CD4-positive, alpha-beta T cell (primary cell): ENCODE measurements at places on chromosomes 13 and 19. TPM values are rescaled to one million over a fixed set of nuclear protein-coding genes. Genes with fewer than 3 reads are reported as not detected.

DNA sequence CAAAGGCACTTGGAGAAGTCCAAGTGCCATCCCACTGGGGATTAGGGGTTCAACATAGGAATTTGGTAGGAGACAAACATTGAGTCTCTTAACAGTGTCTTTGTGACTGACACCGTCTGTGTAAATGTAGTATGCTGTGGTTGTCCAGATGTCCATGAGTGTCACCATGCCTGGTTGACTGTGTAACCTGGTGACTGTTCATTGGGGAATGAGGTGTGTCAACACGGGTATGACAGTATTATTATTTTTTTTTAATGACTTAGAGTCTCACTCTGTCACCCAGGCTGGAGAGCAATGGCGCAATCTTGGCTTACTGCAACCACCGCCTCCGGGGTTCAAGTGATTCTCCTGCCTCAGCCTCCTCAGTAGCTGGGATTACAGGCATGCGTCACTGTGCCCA is 16.2 kb downstream of the PKN1 start:
- H3K4me1 ChIP-seq = peaks cover 19% of the 10 kb centered on the region
- no peak for DNase-seq
- no peak overlapping the region for H3K4me3 ChIP-seq
- peaks cover 82% of the 10 kb centered on the region for H3K36me3 ChIP-seq

DNA sequence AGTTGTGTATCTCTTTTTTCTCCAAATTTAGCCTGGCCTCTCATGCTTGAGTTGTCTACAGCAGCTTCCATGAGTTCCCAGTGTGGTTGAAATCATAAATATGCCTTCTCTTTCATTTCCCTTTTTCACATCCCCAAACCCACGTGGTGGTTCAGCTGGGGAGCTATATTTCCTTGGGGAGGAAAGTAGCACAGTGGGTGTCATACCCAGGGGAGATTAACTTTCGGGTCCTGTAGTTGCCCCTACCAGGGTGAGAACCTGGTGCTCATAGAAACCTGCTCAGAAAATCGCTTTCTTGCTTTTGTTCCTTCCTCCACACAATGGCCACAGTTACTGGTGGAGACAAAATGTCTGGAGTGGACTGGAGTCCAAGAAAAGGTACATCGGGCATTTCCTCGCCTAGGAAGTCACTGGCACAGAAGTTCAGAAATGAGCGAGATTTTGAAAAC is 7.0 kb upstream of the LILRA4 start:
- no peak overlapping the region for H3K4me3 ChIP-seq
- no peaks in the 10 kb centered on the region for H3K36me3 ChIP-seq
- peak; percentile 30 for DNase-seq
- no peaks in the 10 kb centered on the region for H3K4me1 ChIP-seq
- H3K27me3 ChIP-seq = peaks cover 3% of the 10 kb centered on the region

GRCh38 chr13:32849369-32849768 is 166.9 kb upstream of the KL start:
- DNase-seq = no peak
- no peaks in the 10 kb centered on the region for H3K36me3 ChIP-seq
- no peaks in the 10 kb centered on the region for H3K27me3 ChIP-seq
- H3K4me1 ChIP-seq = no peaks in the 10 kb centered on the region
- H3K27ac ChIP-seq = no peak overlapping the region

- peaks cover 2% of the 10 kb centered on the region for H3K27me3 ChIP-seq
- no peak overlapping the region for H3K27ac ChIP-seq
- no peaks in the 10 kb centered on the region for H3K4me1 ChIP-seq
- no peak overlapping the region for H3K4me3 ChIP-seq
Observed at GRCh38 chr19:27974082-27974513, 1238.9 kb downstream of the UQCRFS1 start.

GRCh38 chr19:33754361-33754760 is 42.3 kb upstream of the KCTD15 start:
- H3K27ac ChIP-seq = no peak overlapping the region
- H3K4me3 ChIP-seq = no peak overlapping the region
- H3K27me3 ChIP-seq = peaks cover 5% of the 10 kb centered on the region
- no peaks in the 10 kb centered on the region for H3K36me3 ChIP-seq
- no peak for DNase-seq

DNA sequence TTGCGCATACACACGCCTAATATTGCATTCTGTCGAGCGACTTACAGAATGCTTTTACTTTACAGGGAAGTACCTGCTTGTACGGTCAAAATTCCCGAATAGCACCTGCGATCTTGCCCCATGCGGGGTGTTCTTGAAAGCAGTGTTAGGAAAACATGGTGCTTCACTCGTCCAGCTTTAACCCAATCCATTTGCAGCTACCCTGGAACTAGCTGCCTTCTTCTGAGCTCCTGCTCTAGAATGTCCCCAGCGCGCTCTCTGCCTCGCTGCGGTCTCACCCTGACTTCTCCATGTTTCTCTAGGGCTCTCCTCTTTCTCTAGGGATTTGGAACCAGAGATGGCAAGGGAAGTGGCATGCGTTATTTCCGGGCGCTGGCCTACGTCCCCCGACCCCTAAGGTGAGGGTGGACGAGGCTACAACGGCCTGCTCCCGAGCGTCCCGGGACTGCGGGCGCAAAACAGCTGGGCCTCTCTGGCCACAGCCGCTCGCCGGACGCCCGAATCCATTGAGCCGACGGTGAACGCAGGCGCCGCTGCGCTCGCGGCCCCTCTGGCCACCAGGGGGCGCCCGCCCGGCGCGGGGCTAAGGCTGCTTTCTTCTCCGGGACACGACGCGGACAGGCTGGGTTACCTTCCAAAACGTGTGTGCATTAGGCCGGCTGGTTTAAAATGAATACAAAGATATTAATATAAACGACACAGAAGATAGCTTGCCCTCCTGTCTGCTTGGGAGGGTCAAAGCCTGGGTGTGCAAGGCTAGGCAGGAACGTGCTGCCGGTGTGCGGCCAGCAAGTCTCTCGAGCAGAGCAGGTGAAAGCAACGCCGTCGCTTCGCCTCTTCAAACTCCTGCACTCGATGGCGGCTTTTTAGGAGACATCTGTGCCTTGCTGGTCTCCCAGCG is 1.8 kb upstream of the SPRY2 start:
- peak overlapping the region; percentile 49 for H3K4me3 ChIP-seq
- H3K27ac ChIP-seq = no peak overlapping the region
- H3K36me3 ChIP-seq = no peaks in the 10 kb centered on the region
- H3K27me3 ChIP-seq = peaks cover 52% of the 10 kb centered on the region
- H3K4me1 ChIP-seq = peaks cover 40% of the 10 kb centered on the region

DNA sequence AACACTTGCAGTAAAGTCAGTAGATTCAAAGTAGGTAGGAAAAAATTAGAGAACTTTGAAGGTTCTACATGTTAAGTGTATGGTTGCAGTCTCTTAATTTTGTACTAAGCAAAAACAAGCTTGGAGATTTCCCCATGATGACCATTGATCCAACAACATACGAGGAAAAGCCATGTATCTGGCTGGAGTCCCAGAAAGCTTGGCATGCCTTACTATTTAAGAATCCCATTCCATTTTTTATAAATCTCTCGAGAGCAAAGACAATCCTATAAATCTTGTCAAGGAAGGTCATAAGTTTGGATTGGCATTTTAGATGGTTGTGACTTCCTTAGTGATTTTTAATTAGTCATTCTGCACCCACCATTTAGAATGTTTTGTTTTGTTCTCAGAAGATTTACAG is 495.9 kb downstream of the GPC5 start:
- no peaks in the 10 kb centered on the region for H3K27me3 ChIP-seq
- H3K4me3 ChIP-seq = no peak overlapping the region
- no peak overlapping the region for H3K27ac ChIP-seq
- no peaks in the 10 kb centered on the region for H3K4me1 ChIP-seq
- DNase-seq = no peak

DNA sequence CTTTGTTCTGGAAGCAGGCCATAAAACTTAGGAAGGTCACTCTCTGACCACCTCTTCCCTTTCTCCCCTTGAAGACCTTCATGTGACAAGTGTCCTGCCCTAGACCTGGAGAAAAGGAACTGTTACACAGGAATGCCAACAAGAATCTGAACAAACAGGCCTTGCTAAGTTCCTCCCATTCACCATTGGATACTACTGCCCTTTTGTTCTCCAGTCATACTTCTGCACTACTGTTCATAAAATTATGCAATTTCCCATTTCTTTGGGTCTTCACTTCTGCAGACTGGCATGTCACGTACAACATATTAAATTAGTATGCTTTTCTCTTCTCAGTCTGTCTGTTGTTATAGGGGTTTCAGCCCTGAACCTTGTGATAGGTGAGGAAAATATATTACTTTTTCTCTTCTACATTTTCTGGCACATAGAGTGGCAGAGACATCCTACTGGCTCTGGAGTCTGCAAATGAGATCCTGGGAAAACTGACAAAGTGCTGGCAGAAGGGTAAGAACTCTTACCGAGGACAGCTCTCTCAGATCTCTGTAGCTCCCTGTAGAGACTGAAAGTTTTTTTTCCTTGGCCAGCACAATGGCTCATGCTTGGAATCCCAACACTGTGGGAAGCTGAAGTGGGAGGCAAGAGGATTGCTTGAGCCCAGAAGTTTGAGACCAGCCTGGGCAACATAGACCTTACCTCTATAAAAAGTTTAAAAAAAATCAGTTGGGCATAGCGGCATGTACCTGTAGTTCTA is 87.6 kb upstream of the SPRY2 start:
- H3K4me3 ChIP-seq = no peak overlapping the region
- no peaks in the 10 kb centered on the region for H3K36me3 ChIP-seq
- H3K27ac ChIP-seq = no peak overlapping the region
- no peaks in the 10 kb centered on the region for H3K4me1 ChIP-seq
- no peaks in the 10 kb centered on the region for H3K27me3 ChIP-seq
- DNase-seq = no peak

DNA sequence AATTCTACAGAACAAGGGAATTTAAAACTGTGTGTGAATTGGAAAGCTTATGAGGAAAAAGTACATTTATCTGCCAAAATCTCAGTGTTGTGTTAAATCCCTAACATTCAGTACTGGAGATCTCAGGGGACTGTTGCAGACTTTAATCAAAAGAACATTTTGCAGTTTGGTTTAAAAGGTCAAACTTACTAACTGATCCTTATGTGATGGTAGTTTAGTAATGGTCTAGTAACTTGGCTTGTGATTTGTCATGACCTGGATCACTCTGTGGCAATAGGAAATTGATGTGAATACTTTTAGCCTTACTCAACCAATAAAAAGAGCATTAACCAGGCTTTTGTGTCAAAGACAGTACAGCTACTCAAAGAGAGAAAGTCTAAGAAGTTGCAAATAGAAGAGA is 862.1 kb upstream of the MIR17HG start:
- no peaks in the 10 kb centered on the region for H3K36me3 ChIP-seq
- H3K27me3 ChIP-seq = no peaks in the 10 kb centered on the region
- DNase-seq = no peak
- H3K4me3 ChIP-seq = no peak overlapping the region
- H3K27ac ChIP-seq = no peak overlapping the region
- H3K4me1 ChIP-seq = no peaks in the 10 kb centered on the region

GRCh38 chr19:35006342-35006998 is 6.3 kb downstream of the GRAMD1A start:
- no peaks in the 10 kb centered on the region for H3K27me3 ChIP-seq
- no peak overlapping the region for H3K27ac ChIP-seq
- H3K4me1 ChIP-seq = peaks cover 74% of the 10 kb centered on the region
- peaks cover 65% of the 10 kb centered on the region for H3K36me3 ChIP-seq
- H3K4me3 ChIP-seq = no peak overlapping the region

- peaks cover 80% of the 10 kb centered on the region for H3K4me1 ChIP-seq
- H3K27ac ChIP-seq = peak overlapping the region; percentile 98
- peak overlapping the region; percentile 86 for H3K4me3 ChIP-seq
- H3K27me3 ChIP-seq = no peaks in the 10 kb centered on the region
Observed at GRCh38 chr19:11091703-11092153, 2.5 kb downstream of the LDLR start.

DNA sequence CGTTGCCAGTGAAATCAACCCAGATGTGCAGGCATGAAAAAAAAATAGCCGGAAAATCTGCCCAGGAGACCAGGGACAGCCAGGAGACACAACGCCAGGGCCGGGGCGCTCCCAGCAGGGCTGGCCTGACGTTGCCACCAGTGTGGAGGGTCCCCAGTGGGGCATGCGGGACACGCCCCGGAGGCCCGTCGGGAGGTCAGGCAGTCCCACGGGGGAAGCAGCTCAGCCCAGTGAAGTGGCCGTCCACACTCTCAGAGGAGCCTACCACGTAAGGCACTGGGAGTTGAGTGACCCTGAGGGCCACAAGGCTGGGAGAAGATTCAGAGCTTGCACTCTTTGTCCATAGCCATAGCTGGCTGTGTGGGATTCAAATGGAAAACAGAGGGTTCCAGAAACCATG is 53.2 kb upstream of the GAS6 start:
- peaks cover 29% of the 10 kb centered on the region for H3K27me3 ChIP-seq
- no peaks in the 10 kb centered on the region for H3K4me1 ChIP-seq
- H3K4me3 ChIP-seq = no peak overlapping the region
- no peaks in the 10 kb centered on the region for H3K36me3 ChIP-seq

GRCh38 chr13:75505327-75505726 is 23.4 kb upstream of the TBC1D4 start:
- no peak overlapping the region for H3K4me3 ChIP-seq
- no peaks in the 10 kb centered on the region for H3K36me3 ChIP-seq
- H3K27me3 ChIP-seq = no peaks in the 10 kb centered on the region
- H3K4me1 ChIP-seq = no peaks in the 10 kb centered on the region
- no peak for DNase-seq

DNA sequence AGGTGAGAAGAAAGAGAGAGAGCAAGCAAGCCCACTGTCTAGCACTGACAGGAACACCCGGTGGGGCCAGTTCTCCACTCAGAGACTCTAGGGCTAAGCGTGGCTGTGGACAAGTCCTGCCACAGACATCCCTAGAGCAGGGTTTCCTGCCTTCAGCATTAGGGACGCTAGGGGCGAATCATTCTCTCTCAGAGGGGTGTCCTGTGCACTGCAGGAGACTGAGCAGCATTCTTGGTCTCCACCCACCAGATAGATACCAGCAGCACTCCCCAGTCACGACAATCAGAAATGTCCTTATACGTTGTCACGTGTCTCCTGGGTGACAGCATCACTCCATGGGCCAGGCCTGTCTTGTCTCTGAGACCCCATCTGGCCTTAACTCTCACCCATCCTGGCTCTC is 1.5 kb downstream of the OR10H1 start:
- H3K4me1 ChIP-seq = peaks cover 8% of the 10 kb centered on the region
- no peak for DNase-seq
- no peaks in the 10 kb centered on the region for H3K36me3 ChIP-seq
- no peak overlapping the region for H3K27ac ChIP-seq
- H3K4me3 ChIP-seq = no peak overlapping the region

DNA sequence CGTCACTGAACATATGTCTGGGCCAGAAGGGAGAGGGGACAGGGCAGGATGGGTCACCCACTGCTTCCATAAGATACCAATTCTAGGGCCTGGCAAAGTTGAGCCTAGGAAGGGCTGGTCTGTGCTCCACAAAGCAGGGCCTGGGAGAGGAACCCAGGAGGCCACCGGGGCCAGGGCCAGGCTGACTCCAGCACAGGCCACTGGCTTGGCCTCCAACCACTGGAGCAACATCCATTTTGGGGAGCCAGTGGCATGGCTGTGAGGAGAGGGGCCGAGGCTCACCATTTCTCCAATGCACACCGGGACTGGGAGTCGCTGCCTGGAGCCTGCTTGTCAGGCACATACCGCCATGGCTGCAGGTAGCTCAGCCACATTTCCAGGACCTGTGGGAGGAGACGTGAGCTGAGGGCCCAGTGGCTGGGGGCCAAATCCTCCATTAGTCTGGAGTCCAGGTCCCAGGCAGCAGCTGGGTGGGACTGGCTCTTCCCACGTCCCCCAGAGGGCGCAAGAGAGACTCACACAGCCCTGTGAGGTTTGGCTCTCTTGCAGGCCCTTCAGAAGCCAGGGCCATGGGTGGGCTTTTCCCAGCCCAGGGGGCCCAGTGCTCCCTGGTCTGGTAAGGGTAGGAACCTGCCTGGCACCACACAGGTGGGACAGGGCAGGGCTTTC is 27.7 kb downstream of the TUBA3C start:
- no peak overlapping the region for H3K27ac ChIP-seq
- H3K27me3 ChIP-seq = no peaks in the 10 kb centered on the region
- no peaks in the 10 kb centered on the region for H3K4me1 ChIP-seq
- H3K4me3 ChIP-seq = no peak overlapping the region

The IGFL2 gene
- total RNA-seq = not detected

The PROZ gene
- not detected for total RNA-seq

The SYNGR4 gene
- not detected for total RNA-seq

The NCLN gene
- total RNA-seq = 51.9 TPM
